ENCODE measurements at places on chromosomes 6 and 20.

DNA sequence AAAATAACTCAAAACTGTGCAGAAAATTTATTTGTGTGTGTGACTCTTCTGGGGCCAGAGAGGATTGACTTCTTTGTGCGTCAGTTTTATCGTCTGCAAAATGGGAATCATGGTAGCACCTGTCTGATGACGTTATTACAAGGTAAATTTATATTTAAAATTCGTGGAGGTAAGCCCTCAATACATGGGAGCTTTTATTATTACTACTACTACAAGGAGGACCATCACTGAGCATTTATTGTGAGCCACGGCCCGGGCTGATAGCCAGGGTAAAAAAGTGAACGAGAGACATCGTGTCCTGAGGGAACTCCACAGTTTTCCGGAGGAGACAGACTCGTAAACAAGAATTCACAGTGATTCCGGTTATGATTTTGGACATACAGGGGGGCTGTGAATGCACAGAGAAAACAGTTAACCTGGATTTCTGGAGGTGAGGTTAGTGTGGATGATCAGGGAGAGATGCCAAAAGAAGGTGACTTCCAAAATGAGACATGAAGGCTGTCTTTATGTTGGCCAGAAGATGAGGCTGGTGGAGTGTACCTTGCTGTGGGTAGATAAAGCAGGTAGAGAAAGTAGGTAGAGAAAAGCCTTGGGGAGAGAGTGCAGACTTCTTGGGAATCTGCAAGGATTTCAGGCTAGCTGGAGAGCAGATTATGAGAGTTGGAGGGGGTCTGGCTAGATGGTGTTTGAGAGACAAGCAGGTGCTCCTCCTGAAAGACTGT lies 10.6 kb upstream of the SERINC3 start:
- DNase-seq: no peak

- no peak for DNase-seq
Measured at GRCh38 chr6:162109480-162110050, 618.0 kb downstream of the PRKN start.

DNA sequence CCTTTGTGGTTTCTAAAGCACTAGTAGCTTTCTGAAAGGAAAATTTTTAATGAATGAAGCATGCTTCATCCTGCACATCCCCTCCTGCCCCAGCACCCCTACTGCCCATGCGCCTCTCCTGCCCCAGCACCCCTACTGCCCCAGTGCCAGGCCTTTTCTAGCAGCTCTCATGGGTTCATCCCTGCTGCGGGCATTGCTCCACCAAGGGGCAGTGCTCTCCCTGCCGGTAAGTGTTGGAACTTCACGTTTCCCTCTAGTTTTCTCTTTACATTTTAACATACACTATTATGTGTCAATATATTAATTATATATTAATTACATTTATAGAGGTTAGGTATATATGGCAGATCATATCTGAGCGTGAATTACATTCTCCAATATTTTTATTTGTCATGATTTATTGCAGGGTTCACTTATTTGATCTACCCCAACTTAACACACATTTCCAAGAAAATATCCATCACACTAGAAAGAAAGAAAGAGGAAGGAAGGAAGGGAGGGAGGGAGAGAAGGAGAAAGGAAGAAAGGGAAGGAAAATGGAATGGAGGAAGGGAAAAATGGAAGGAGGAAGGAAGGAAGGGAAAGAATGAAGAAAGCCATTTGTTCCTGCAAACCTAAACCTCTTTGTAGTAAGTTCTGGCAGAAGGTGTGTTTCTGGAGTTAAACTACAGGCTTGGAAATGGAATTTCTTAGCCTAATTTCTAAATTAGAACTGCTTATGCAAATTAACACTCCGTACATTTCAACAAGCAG lies 46.8 kb downstream of the CEP43 start:
- DNase-seq: no peak

GRCh38 chr6:145647602-145648001 lies 87.7 kb downstream of the EPM2A start:
- DNase-seq: no peak

DNA sequence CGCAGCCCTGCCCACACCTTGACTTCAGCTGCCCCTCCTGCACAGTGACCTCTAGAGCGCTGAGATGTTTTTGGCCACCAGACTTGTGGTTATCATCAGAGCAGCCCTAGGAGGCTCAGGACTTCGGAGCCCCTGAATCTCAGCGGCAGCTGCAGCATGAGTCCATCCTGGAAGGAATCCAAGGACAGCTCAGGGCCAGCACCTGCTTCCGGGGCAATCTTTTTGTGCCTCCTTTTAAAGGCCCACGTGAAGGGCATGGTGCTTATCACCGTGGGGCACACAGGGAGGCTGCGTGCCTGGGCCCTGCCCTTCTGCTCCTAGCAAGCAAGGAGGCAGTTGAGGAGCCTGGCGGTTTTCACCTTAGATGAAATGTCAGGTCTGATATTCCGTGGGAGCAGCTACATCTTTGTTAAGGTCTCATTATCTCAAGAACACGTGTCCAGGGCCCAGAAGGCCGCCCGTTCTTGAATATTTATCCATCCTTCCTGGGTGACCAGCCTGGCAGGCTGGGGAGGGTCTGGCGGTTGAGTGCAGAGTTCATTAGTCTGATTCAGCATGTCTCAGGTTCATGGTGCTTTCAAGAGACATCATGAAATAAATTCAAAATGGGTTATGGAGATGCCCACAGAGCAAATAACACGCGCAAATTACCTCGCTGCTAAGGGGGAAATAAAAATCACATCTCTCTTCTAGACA lies 392.4 kb downstream of the TAF4 start:
- no peak for DNase-seq

GRCh38 chr6:50007819-50008218 lies 14.0 kb downstream of the DEFB110 start:
- no peak for DNase-seq

GRCh38 chr20:36235892-36236785 lies at the start of gene AAR2:
TSS of gene AAR2 (plus strand) at chr20:36236478. CDS start at chr20:36239869, 3,391 bp downstream.
- DNase-seq: no peak

- DNase-seq: no peak
Measured at GRCh38 chr6:12264671-12265070, 25.5 kb upstream of the EDN1 start.

DNA sequence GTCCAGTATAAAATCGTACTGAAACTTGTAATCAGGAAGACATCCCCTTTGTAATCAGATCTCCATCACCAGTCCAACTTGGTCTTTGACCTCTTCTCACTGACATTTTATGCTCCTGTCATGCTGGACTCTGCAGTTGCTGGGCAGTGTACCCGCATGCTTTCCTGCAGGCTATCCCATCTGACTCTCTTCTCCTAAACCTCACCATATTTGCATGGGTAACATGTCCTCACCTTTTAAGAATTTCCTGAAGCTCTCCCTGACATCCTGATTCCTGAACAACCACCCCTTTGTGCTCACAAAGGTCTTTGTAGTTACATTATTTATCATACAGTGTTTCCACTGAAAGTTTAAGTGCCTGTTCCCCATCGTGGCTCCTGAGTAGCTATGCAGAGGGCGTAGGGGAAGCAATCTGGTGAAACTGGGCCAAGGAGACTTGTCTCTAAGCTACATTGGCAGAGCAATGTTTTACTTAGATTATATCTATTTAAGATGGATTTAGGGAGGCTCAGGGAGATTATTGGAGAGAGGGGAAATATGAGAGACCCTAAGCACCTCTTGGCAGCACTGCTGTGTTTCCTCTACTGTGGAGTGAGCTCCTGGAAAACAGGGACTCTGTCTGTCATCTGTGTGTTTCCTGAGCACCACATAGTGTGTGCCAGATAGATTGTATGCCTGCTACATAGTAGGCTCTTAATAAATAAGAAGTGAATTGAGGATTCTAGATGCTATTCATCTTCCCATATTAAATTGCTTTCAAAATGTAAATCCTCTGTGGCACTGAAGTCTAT lies 124.0 kb downstream of the LAMA2 start:
- DNase-seq: no peak

DNA sequence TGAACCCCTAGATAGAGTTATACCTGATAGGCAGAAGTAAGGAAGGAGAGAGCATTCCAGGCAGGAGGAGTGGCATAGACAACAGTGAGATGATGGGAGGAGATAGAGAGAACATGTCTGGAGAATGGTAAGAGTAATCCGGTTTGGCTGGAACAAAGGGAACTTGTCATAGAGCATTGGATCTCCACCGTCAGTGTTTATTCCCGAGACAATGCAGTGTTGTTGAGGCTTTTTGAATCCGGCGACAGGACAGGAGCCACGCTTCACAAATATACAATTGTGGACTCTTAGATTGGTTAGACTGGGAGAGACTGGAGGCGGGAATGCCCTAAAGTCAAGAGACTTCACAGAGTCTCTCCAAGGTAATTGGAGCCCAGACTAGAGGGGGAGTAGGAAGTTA lies 119.8 kb downstream of the ANKS1A start:
- DNase-seq: no peak

DNA sequence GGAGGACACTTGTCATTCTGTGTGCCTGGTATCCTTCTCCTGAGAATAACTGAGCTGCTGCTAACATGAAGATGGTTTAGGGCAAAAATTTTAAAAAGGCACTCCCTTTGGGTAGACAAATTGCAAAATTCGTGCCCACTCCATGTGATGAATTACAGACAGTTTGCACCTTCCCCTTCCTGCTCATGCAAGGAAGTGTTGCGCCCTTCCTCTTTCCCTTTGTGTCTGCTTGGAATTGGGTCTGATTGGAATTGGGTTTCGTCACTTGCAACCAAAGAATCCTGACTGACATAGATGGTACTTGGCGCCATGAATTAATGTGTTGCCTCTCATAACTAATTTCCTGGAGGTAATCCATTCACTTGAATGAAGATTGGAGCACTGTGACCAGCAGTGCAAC lies 62.3 kb upstream of the SHLD1 start:
- no peak for DNase-seq

- no peak for DNase-seq
Measured at GRCh38 chr20:36499723-36500501, 41.4 kb upstream of the MYL9 start.

DNA sequence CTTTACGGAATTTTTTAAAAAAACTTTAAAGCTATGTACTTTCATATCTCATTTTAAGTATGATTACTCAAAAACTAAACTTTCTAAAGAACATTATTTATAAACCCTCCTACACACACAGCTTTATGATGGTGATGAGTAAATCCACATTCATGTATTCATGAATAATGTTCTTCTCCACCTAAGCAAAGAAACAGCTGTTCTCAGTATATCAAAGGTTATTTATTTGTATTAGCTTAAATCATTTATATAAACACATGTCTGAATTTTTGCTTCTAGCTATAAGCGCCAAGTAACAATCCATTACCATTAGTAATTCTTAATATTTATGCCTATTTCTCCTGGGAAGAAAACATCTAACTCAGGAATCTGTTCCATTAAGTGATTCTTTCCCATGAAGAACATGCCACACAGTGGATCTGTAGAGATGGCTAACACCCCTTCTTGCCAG lies 63.3 kb downstream of the SMLR1 start:
- no peak for DNase-seq

DNA sequence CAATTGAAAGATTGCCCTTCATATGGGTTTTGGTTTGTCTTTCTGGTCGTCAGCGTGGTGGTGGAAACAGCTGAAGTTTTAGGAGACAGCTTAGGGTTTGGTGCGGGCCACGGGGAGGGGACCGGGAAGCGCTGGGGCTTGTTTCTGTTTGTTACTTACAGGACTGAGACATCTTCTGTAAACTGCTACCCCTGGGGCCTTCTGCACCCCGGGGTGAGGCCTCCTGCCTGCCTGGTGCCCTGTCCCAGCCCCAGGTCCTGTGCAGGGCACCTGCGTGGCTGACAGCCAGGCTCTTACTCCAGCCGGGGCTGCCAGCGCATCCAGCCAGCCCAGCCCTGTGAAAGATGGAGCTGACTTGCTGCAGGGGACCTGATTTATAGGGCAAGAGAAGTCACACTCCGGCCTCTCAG lies 22.8 kb downstream of the NPEPL1 start:
- no peak for DNase-seq

DNA sequence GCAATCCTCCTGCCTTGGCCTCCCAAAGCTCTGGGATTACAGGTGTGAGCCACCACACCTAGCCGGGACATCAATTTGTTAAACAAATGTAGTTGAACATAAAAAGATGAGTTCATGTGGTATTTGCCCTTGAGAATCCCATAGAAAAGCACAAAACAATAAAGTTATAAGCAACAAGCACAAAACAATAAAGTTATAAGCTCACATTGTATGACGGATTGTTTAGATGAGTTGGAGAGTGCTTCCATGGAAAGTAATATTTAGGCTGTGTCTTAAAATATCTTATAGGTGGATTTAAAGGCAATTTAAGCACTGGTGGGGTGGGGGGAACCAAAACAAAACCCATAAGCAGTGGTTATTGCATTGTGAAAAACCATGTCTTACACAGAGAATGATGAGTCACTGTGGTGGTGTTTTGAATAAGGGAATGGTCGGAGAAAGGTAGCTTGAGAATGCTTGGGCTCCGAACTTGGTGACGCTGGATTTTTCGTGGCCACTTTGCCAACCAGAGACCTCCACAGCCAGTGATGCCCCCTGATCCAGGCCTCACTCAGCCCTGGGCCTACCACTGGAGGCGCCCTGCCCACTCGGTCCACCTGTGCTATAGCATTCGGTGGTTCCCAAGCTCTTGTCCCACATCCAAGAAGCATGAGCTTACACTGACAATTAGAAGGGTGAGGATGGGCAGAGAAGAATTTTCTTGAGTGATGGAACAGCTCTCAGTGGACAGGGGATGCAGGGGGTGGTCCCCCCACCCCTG lies 256.0 kb downstream of the CDKAL1 start:
- no peak for DNase-seq

DNA sequence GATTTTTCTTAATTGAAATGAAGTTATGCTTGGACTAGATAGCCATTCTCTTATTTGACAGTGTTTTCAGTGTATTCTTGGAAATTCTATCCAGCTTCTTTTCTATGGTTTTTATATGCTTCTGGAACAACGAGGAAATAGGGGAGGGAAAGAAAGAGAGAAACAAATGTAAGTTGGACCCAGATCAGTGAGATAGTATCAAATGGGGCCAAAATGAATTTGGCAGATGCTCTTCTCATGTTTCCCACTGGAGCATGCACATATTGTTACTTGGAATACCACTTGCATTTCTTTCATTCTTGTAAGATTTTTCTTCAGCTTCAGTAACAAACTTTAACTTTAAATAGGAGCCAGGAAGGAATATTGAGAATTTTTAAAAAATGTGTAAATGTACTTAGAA lies 312.3 kb downstream of the PRL start:
- DNase-seq: no peak

GRCh38 chr6:87200469-87201175 lies 45.3 kb downstream of the ZNF292 start:
- peak; percentile 6 for DNase-seq

- no peak for DNase-seq
Measured at GRCh38 chr20:45229264-45230056, 8.3 kb downstream of the SEMG2 start.

GRCh38 chr6:25280344-25281074 lies 1.3 kb downstream of the CARMIL1 start:
- DNase-seq: no peak

- DNase-seq: no peak
Measured at GRCh38 chr20:18727032-18727508, 86.5 kb upstream of the SCP2D1 start.

GRCh38 chr6:159678574-159678973 lies 14.5 kb downstream of the SOD2 start:
- no peak for DNase-seq

All from SK-N-MC (cell line).